ENCODE measurements at places on chromosomes 1 and 21.

DNA sequence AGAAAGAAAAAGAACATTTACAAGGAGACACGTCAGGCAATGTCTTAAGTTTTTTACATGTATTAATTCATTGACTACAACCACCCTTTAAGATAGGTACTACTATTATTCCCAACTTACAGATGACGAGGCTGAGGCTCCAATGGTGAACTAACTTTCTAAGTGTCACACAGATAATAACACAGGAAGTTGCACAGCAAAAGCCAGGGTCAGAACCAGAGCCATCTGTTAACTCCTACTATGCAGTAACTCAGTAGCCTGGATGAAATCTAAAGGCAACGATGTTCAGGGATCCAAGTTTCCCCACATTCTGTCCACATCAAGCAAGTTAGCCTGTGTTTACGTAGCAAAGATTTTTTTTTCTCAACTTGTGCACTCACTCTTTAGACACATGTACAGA, 371.7 kb downstream of the PTPRC start:
- no peak for DNase-seq

DNA sequence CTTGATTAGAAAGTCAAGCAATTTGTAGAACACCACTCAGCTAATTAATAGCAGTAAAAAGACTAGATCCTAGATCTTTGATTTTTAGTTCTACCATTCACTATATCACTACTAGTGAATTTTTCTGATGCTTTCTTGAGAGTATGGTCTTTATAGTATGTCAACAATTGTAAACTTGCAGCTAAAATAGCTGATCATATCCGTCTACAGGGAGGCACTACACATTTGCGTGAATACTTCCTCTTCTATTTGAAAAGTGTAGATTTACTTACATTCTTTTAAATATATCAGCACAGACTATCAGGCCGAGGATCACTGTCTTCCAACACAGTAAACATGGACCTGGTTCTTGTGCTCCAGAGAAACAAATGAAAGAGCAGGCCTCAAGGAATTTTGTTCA, 18.6 kb upstream of the PTPRC start:
- no peak for DNase-seq

DNA sequence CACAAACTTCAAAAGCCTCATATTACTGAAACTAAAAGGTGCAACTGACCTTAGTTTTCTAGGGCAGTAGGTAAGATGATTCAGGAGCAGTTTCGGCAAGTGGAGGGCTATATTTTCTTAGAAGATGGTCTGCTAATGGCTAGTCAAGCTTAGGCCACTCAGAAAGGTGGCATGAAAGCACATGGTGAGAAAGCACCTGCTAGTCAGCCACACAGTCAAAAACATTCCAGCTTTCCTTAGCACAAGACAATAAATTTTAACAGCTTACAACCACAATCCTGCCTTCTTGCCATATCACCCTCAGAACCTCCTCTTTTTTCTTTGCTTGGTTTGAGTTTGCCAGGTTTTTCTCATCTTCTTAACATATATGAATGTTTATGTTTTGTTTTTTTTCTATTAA, 81.1 kb upstream of the SLFNL1 start:
- DNase-seq: no peak

DNA sequence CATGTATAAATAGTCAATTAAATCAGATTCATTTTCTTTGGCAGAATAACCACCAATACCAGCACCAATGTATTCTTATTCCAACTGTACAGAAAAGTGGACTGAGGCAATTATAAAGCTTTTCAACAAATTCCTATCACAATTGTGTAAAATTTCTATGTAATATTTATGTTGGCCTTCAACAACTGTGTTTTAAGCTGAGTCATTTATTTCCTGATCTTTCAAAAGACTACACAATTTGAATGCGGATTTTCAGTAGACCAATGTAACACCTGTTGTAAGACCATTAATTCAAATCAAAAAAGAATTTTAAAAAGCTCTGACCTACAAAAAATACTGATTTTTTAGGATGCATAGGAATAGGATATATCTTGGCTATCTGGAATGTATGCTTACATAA, 25.5 kb downstream of the GPATCH2 start:
- DNase-seq: no peak

GRCh38 chr1:234942879-234943506, 185.6 kb downstream of the TOMM20 start:
- DNase-seq: no peak

- DNase-seq: no peak
These were observed 491.1 kb downstream of the BRINP3 start for GRCh38 chr1:189986516-189986915.
